Progenitor cell of endocrine pancreas (in vitro differentiated cells): ENCODE measurements at places on chromosomes 3 and 15.

GRCh38 chr3:13881536-13882410 is 1.9 kb upstream of the WNT7A start:
- no peak for DNase-seq

DNA sequence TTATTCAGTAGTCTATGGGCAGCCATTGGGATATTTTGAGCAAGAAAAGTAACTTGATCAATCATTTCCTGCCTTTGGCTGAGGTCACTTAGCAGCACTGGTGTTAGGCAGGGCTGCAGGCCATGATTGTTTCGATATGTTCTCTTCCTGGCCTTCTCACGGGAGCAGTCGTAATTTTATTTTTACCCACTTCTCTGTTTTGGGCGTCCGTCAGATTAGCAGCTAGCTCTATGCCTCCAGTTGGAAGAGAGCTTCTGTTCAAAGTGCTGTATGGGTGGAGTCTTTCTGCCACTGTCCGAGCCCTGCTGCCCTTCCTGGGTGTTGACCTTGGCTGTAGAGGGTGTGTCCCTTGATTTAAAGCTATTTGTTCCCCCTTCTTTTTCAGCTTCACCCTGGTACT is 123.4 kb upstream of the ROPN1 start:
- no peak for DNase-seq

DNA sequence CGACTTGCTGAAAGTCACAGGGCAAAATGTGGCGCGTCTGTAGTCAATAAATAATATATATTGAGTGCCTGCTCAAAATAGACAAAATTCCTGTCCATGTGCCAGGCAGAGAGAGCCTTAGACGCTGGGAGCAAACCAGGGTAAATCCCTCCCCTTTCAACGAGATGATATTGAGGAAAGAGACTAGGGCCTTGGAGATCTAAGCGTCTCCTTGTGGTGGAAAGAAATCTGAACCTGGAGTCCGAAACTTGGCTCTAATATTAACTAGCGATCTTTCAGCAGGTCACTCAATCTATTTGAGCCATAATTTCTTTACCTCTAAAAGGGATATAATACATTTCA is 348 bp upstream of the DPP8 start:
- no peak for DNase-seq

GRCh38 chr3:20142517-20142916 is 43.5 kb downstream of the SGO1 start:
- no peak for DNase-seq

DNA sequence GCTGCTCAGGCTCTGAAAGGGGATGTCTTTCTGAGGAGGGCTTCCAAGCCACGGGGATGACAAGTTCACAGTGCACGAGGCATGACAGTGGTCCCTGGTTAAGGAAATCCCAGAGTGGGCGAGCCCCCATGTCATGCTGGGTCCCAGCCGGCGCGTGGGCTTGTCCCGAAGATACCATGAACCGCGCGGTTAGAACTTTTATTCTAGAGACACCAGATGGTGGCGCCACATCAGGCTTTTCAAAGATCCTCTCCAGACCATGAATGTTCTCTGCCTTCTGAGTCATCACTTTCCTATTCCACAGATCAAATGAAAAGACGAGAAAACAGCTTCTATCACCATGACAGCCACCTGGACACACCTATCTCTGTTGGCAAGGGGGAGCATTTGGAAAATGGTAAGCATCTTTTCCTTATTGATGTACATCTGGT is 227.8 kb upstream of the LYSMD4 start:
- no peak for DNase-seq

GRCh38 chr15:91866971-91867372 is 13.5 kb downstream of the SLCO3A1 start:
- DNase-seq = no peak

DNA sequence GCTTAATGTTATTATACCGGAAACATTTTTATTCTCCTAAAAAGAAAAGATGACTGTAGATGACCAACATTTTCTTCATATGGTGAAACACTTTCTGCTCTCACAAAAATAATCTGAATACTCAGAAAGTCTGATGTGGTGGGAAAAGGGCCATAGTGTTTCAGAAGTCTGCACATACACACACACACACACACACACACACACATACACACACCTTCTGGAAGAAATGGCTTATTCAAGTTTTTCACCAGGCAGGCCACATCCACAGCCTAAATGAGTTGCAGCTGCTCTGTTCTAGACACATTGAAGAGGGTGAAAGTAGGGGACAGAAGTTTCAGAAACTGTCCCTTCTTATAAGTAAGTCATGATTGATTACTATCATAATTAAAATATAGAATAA is 220.0 kb downstream of the ZMAT3 start:
- DNase-seq = no peak

DNA sequence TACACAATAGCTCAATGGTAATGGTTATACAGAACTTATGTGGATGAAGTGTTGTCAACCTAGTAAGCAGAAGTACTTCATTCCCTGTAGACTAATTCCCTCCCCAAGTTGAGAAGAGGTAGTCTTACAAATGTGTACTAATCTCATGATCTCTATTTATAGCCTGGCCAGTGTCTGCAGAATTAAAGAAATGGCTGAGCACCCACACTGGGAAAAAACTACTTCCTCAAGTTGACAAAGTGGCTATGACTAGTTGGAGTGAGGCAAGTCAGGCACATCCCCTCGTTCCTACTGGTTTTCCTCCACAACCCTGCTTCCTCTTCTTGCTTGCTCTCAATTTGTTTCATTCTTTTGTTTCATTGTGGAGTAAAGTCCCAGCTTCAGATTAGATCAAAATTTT is 566.7 kb upstream of the ZNF717 start:
- no peak for DNase-seq
